Activated naive CD4-positive, alpha-beta T cell (primary cell): ENCODE measurements at places on chromosomes 2 and 18.

GRCh38 chr18:49013961-49014604, 63.3 kb upstream of the SMAD7 start:
- no peak for DNase-seq

DNA sequence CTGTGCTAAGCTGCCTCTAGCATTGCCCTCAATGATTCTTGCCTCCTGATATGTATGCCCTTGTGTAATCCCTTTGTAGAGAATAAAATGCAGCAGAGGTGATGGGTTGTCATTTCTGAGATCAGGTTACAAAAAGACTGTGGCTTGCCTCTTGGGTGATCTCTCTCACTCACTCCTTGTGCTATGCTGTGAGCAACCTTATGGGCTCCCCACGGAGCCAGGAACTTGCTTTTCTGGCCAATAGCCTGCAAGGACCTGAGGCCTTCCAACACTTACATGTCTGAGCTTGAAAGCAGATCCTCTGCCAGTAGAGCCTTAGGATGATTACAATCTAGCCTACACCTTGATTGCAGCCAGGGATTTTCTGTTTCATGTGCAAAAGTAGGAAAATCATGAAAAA, 123.1 kb upstream of the XIRP2 start:
- no peak for DNase-seq

- DNase-seq, result no peak
These were observed 8.0 kb upstream of the COX7A2L start for GRCh38 chr2:42368817-42369531.

GRCh38 chr2:45180779-45181178, 171.5 kb upstream of the SIX2 start:
- no peak for DNase-seq

DNA sequence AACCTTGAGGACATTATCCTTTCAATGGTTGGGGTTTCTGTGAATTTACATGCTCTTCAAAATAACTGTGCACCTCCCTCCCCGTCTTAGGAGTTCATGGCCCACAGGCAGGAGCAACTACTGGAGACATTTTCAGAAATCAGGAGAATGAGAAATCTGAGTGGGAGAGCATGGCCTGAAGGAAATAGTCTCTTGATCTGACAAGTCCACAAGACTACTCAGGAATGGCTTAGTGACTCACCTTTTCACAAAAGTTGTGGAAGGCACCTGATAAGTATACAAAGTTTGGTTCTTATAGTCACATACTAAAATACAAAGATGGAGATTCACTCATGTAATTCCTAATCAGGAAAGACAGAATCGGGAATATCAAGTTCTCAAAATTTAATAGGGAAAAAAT, 83.6 kb upstream of the NCKAP5 start:
- DNase-seq, result no peak

GRCh38 chr2:53575721-53576124, 191.9 kb upstream of the CHAC2 start:
- no peak for DNase-seq

GRCh38 chr2:233865838-233866237, 2.3 kb downstream of the MSL3B start:
- no peak for DNase-seq

DNA sequence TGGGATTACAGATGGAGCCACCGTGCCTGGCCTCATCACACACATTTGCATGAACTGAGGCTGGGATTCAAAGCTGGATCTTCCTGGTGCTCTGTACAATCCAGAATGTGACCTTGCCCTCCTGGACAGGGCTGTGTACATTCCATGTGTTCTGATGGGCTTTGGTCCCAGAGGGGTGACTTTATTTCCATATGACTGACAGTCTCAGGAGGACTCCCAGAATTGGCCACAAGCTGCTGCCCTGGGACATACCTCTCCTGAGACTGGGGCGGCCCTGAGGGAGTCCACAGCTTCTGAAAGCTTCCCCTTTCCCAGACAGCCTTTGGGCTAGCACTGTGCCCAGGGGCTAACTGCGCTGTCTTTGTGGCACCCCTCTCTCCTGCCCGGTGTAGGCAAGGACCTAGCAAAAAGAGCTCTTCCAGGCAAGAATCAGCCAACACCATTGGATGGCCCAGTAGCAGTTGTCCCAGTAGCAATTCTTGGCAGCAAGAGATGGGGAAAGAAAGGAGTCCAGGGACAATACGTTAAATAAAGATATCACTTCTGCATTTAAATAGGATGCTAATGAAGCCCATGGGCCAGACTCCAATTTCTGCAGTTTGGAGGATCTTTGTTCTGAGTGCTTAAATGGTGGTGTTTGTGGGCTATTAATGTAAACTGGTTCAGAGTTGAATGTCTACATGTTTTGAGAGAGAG, 26.4 kb upstream of the ZNF532 start:
- no peak for DNase-seq

GRCh38 chr2:99928470-99929053, 213.8 kb downstream of the AFF3 start:
- DNase-seq, result no peak

DNA sequence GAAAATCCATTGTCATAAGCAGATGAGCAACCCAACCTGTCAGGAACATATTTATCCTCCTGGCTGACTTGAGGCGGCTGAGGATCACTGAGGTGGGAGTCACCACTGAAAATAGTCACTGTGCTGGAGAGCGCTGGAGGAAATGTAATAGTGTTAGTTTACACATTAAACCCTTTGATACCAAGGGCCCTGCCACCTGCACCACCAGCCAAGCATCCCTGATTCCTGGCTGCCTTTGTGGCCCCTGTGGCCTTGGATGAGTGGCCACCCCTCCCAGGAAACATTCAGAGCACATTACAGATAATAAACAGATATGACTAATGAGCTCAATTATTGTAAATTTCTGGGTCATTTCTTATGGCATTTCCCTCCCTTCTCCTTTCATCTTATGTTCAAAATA, 105.9 kb downstream of the LYPD1 start:
- no peak for DNase-seq

GRCh38 chr2:9423922-9424272, 443 bp downstream of the CPSF3 start:
- no peak for DNase-seq

GRCh38 chr2:169073963-169074751, 4.8 kb downstream of the DHRS9 start:
- DNase-seq, result no peak

GRCh38 chr2:231590614-231591013, 2.0 kb upstream of the TEX44 start:
- DNase-seq, result no peak

DNA sequence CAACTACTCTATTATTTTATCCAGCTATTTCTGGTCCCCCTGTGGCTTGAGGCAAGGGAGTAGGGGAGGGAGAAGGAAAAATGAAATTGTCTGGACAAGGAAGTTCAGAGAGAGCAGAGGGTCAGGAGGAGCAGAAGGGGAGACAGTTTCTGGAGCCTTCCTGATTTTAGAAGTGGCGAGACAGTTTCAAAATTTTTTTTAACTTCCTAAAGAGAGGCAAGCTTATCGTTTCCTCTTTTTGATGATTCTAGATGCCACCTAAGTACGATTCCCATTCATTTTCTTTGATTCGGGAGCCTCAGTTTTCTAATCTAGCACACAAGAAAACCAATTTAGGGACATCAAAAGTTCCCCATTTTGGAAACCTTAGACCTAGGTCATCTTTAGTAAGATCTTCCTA, 96.9 kb upstream of the B3GNT2 start:
- no peak for DNase-seq

DNA sequence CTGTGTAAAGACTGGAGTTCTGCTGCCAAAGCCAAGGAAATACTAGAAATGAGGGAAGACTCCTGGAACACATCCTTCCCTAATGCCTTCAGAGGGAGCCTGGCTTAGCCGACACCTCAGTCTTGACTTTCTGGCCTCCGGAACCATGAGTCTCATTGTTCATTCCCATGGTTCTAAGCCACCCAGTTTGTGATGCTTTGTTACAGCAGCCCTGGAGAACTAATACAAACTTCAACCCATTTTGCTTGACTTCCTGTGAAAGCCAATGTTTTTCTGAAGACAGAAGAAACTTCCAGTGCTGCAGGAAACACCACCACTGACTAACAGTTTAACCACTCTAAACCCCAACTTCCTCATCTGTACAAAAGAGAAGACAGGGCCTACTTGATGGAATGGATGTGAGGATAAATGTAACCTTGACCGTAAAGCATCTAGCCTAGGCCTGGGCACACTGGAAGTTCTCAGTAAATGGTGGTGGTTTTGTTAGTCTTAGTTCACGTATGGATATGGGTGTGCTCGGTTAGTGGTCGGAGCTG, 85.9 kb upstream of the RFX8 start:
- DNase-seq, result no peak

DNA sequence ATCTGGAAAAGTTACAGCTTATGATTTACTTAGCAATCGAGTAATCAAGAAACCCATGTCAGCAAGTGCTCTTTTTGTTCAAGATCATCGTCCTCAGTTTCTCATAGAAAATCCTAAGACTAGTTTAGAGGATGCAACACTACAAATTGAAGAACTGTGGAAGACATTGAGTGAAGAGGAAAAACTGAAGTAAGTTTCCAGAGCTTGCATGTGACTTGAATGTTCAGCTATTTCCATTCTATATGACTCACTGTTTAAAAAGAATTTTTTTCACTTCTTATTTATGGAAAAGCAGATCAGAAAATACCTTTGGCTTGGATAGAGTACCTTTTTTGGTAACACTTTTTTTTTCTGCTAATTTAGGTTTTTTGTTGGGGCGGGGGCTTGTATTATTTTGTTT, 70.7 kb downstream of the PMS1 start:
- DNase-seq, result no peak

- no peak for DNase-seq
These were observed 1.8 kb downstream of the NOSTRIN start for GRCh38 chr2:168804214-168804613.

GRCh38 chr2:192245329-192245728, 50.6 kb upstream of the TMEFF2 start:
- DNase-seq, result no peak

GRCh38 chr2:118012778-118013177, 1.1 kb downstream of the CCDC93 start:
- no peak for DNase-seq

GRCh38 chr18:24073791-24074190, 59.2 kb downstream of the TTC39C start:
- no peak for DNase-seq

DNA sequence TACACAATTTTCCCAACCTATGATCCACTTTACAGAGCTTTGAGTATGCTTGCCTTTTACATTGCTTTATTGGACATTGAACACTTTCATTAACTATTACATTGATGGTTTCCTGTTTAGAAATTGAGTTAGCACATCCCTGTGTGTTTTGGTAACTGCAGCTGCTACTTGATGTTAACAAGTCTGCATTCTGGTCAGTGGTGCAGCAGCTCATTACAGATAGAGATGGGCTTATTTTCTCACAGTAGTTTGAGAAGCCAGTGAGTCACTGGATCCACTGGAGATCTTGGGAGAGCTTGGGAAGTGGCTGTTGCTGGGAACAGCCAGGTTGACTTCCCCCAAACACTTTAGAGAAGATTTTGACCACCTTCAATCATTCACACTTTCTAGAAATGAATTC, 150.5 kb downstream of the ARHGAP15 start:
- no peak for DNase-seq

DNA sequence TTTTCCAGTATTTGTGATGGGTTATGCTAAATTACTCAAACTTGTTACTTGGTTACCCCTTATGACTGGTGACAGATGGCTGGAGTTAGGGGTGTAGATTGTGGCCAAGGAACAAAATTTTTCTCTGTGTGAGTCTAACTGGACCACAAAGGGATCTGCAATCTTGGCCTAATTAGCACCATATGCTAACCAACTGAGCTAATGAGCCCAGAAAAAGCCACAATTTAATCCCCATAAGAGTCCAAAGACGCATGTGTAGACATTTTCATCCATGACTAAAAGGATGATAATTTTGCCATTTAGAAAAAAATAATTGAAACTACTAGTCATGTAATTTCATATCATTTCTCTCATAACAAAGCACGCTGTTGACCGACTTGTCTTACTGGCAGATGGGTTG, 151.2 kb downstream of the ABCA12 start:
- no peak for DNase-seq

DNA sequence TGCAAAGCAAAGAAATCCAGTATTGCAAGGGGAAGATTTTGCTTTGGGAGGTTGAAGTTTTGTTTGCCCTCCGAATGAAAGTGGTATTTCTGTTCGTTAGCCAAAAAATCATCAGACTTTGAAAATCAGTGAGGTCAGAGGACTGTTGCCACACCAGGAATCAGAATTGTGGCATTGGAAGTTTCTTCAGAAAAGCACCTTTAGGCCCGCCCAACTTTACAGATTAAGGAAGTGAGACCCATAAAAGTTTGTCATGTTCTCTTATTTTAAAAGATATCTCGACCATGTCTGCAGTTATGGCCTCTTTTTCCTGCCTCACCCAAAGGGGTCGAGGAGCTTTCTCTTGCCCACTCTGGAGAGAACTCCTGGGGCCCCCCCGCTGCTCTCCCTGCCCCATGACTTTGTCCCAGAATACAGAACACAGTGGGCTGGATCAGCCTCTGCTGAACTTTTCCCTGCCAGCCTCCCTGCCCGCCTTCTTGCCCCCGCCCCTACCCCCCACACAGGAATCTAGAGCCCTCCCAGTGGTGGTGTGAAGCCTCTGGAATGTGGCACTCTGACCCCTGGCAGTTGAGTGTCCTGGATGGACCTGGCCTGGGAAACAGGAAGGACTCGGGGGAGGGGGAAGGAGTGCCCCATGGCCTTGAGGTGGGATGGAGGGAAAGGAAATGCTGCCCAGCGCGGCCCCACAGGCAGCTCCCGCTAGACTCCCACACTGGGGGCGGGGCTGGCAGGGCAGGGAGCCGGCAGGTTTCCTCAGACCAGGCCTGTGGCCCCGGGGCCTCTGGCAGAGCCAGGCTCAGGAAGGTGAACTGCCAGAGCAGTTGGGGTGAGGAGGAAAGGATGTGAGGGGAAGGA, 25.3 kb downstream of the CRIM1 start:
- DNase-seq, result no peak
